Activated CD8-positive, alpha-beta T cell treated with anti-CD3 and anti-CD28 coated beads, Interleukin-2, amount 10 ng/mL, durations not matched to agents 7 days and 5 days (primary cell): ENCODE measurements at places on chromosomes 2 and 18. TPM values are rescaled to one million over a fixed set of nuclear protein-coding genes. Genes with fewer than 3 reads are reported as not detected.

NLRC4 gene
- not detected for total RNA-seq

GKN2 gene
- not detected for total RNA-seq

PJVK gene
- 0.99 TPM for total RNA-seq

ITGB1BP1 gene
- total RNA-seq = 177 TPM

DES gene
- total RNA-seq = not detected

SRD5A2 gene
- not detected for total RNA-seq

CRYGC gene
- not detected for total RNA-seq

GPBAR1 gene
- total RNA-seq = 0.97 TPM
